ENCODE measurements at places on chromosomes 4 and X.

DNA sequence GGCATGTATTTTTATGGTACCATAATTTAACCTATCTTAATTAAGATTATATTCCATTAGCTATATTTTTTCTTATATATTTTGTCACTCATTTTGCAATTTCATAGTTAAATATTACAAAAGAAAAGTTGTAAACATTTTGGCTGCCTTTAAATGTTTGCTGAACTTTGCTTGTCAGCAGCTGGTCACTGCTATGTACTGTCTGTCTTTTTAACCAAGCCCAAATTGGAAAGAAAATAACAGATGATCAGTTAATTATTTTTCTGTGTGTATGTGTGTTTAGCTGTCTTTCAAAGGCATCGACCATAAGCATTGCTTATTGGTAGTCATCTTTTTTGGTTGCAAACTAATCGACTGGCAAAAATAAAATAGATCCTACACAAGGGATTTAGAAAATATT lies 54.4 kb upstream of the SMAD1 start:
- DNase-seq = no peak

DNA sequence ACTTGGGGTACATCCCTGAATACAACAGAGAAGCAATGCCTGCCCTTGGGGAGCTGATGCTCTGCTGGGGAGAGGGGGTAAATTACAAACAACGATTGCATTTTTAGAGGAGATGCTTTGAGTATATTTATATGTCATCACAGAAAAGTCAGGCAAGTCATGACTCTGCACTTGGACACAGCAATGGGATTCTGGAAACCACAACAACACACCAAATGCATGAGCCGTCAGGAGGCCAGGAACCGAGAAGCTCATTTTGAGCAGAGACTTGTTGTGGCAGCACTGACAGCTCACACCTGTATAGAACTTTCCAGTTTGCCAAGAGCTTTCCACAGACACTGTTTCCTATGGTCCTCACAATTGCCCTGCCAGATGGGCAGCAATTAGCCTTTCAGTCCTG lies 113.2 kb upstream of the RBPJ start:
- DNase-seq = no peak

DNA sequence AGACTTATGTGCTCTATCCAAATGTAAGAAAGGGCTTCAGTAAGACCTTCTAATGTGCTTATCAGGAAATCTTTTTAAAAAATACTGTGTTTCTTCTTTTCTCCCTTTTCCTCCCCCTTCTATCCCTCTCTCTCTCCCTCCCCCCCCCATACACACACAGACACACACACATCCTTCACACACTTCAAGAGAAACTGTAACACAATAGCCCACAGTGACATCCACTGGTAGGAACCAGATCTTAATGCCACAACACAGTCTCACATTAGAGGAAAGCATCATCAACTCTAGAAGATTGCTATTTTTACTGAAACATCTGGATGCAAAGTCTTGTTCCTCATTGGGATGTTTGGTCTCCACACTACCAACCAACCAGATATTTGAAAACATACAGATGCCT lies 4.6 kb downstream of the PCDH19 start:
- DNase-seq = no peak

DNA sequence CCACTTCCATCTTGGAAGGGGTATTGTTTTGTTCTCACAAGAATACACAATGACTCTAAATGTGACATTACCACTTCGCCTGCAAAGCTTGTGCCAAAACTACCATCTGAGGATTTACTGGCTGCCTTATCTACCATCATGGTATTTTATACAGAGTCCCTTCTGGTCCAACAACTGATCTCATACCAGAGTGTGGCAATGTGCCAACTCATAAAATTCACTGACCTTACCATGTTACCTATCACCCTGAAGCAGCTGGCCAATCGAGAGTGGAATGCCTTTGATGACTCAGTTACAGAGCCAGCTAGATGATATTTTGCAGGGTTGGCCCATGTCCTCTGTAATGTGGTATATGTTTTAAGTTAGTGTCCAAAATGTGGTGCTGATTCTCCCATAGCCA lies 3.8 kb upstream of the SERPINA7 start:
- no peak for DNase-seq

- DNase-seq = peak; percentile 9
These were observed 24.4 kb downstream of the ENOX2 start for GRCh38 chrX:130878350-130879341.

- DNase-seq = peak; percentile 73
These were observed 626 bp upstream of the FRAS1 start for GRCh38 chr4:78056265-78057129.

GRCh38 chr4:4461850-4462249 lies 74.9 kb downstream of the NSG1 start:
- peak; percentile 19 for DNase-seq

DNA sequence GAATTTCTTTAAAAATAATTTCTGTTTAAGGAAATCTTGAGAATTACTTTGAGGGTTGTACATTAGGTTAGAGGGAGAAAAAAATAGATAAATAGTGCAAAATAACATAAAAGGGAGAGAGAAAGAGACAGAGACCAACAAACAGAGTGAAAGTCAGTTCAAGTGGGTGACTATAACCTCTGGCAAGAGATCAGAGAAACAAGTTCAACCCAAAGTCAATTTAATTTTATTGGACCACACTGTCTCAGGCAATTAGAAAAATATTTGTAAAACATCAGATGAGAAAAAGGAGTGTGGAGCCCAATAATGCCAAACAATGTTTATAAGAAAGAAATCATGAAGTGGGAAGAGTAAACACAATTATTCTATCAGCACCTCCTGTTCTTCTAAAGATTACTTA lies 143.5 kb upstream of the GYPA start:
- no peak for DNase-seq

GRCh38 chr4:163523791-163524365 lies 29.4 kb downstream of the TMA16 start:
- DNase-seq = no peak

- DNase-seq = no peak
These were observed 36.6 kb downstream of the SMARCAD1 start for GRCh38 chr4:94244087-94244828.

DNA sequence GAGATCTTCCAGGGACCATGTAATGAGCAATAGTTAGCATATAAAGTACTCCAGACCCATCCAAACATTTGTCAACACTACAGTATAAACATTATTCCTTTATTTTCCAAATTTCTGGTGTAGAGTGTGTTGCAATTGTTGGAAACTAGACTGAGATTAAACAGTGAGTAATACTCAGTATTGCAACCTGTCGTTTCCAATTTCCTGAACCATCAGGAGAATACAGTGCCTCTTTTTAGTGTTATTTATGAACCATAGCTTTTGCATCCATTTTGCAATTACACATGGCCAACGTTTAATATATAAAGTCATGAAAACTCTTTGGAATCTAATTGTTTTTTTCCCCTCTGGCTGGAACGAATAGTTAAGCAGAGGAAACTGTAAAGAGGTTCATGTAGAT lies 58.3 kb upstream of the DHRSX start:
- no peak for DNase-seq

- DNase-seq = no peak
These were observed 118.2 kb downstream of the FBXW7 start for GRCh38 chr4:152417673-152418072.

- no peak for DNase-seq
These were observed 77.4 kb upstream of the MID1 start for GRCh38 chrX:10697616-10698317.

GRCh38 chrX:108285356-108285755 lies 152.9 kb downstream of the COL4A6 start:
- no peak for DNase-seq

GRCh38 chr4:69907151-69907550 lies 23.7 kb upstream of the CSN1S1 start:
- DNase-seq = no peak

GRCh38 chr4:73127839-73128453 lies 58.4 kb upstream of the COX18 start:
- DNase-seq = no peak

- DNase-seq = no peak
These were observed 8.5 kb upstream of the ELMOD2 start for GRCh38 chr4:140515423-140515822.

GRCh38 chr4:186999686-187000085 lies 276.0 kb upstream of the FAT1 start:
- no peak for DNase-seq

DNA sequence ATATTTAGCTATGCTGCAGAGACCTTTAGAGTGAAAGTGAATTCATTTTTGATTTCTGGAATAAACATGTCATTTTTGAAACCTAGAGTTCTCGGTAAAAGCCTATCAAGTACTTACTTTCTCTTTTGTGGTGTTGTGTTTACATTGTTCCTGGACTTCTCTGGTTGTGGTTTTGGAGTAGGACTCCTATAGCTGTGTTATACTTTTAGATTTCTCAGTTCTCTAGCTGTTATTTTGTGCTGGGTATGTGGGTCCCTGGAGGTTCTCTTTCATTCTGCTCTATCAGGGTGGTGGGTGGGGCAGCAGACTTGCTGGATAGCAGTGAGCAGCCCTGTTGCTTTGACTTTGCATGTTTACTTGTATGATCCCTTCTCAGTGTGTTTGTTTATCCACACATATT lies 25.6 kb upstream of the MSMO1 start:
- DNase-seq = no peak

- no peak for DNase-seq
These were observed 5.5 kb upstream of the TLR10 start for GRCh38 chr4:38788317-38788716.

GRCh38 chr4:189779281-189779980 lies 161.2 kb upstream of the FRG1 start:
- DNase-seq = no peak

GRCh38 chr4:77893451-77893850 lies 30.8 kb downstream of the MRPL1 start:
- no peak for DNase-seq

DNA sequence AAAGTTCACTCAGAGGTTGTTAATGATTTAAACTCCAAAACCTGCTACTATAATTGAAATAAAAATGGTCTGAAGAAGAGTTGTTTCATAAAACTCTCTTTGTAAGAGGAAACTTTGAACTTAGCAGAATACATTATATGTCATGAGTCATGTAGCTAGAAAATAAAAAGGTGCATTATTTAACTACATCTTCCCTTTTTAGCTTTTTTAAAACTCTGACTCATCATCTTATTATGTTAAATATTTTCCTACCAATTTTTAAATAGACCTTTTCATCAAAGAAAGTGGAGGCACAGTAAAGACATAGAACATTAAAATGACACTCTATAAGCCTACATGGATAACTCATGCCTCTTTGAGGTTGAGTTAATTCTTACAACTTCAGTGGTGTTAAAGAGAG lies 1.2 kb upstream of the ZNF827 start:
- DNase-seq = no peak

- DNase-seq = no peak
These were observed 147.0 kb upstream of the NOCT start for GRCh38 chr4:138868562-138868961.

- no peak for DNase-seq
These were observed 28.6 kb downstream of the SLC16A2 start for GRCh38 chrX:74449937-74450330.

GRCh38 chrX:67759018-67759417 lies 215.2 kb downstream of the AR start:
- no peak for DNase-seq

DNA sequence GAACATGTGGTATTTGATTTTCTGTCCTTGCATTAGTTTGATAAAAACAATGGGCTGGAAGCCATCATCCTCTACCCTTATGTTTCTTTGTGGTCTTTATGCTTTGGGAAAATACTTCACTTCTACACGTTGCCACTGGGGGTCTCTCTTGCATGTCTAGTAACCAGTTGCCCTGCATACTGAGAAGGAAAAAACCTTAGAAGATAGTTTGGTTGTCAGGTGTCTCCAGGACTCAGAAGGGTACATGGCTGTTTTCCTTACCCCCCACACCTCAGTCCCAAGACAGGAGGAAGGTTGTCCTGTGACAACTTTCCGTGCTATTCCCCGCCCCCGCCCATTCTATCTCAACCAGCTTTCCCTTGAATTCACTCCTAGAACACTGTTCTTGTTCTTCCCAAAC lies 62.1 kb upstream of the LANCL3 start:
- no peak for DNase-seq

GRCh38 chrX:22950269-22951266 lies 49.2 kb upstream of the DDX53 start:
- no peak for DNase-seq

GRCh38 chr4:26420913-26421312 lies 69.4 kb downstream of the CCKAR start:
- DNase-seq = no peak

- no peak for DNase-seq
These were observed 282.2 kb upstream of the KLF3 start for GRCh38 chr4:38381788-38382187.
